Mucosa of descending colon (tissue), 3 donors: ENCODE measurements at places on chromosomes 6 and 20. TPM values are rescaled to one million over a fixed set of nuclear protein-coding genes. Genes with fewer than 3 reads are reported as not detected.

DNA sequence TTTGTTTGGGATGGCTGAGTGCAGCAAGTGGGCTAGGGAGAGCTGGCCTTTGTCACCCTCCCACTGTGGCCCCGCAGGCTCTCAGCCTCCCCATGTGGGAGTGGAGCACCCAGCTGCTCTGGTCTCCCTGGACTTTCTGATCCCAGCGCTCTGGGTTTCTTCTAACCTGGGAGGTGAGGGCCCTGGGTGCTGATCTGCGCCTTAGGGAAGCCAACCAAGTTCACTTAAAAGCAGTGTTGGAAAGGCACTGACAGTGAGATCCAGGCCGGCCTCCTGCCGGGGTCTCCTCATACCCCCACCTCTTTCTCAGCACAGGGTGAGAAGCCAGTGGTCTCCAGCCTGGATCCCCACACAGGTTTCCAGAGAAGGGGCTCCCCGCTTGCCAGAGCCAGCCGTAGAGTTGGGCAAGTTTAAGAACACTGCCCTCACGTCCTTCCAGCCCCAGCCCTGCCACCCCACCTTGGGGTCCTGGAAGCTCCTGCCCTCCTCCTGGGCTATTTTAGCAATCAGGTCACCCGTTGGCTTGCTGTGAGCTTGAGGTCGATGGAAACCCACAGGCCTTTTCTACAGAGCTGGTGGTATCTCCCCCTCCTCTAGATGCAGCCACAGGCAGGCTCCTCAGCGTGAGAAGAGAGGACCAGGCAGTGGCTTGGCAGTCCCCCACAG lies 9.6 kb downstream of the C20orf203 start:
- no peak for DNase-seq

- peak; percentile 17 for DNase-seq
Observed at GRCh38 chr6:131103901-131104300, 31.4 kb upstream of the AKAP7 start.

GRCh38 chr20:3160418-3160817 lies 753 bp upstream of the FASTKD5 start:
- DNase-seq: no peak

DNA sequence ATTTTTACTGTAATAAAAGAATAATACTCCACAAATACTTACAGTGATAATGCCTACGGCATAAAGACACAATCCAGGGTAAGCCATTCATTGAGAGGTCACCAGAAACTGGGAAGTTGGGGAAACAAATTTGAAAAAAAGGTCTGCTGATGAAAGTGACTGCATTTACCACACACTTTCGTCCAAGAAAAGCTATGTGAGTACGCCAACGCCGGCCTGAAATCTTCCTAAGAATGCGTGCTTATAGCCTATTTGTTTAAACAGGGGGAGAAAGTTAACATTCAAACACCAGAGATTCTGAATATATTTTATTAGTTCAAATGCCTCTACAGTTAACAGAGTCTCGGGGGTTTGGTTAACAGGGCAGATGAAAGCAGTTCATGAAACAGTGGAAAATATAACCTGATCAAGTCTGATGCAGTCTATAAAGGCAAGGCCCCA lies 657 bp upstream of the LTV1 start:
- no peak for DNase-seq

DNA sequence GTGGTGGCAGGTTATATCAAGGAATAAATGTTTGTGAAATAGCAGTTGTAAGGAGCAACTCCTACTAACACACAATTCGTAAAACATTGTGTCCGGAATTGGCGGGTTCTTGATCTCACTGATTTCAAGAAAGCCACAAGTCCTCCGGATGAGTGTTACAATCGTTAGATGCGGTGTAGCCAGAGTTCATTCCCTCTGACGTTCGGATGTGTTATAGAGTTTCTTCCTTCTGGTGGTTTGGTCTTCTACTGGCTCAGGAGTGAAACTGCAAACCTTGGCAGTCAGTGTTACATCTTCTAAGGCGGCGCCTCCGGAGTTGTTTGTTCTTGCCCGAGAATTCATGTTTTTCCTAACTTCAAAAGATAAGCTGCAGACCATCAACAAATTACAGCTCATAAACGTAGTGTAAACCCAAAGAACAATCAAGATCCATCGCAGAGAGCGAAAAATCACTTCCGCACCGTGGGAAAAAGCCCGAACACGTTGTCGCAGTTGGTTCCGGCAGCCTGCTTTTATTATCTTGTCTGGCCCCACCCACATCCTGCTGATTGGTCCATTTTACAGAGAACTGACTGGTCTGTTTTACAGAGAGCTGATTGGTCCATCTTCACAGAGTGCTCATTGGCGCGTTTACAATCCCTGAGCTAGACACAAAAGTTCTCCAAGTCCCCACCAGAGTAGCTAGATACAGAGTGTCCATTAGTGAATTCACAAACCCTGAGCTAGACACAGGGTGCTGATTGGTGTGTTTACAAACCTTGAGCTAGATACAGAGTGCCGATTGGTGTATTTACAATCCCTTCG lies 58.2 kb downstream of the TRIM27 start:
- peak; percentile 40 for DNase-seq

DNA sequence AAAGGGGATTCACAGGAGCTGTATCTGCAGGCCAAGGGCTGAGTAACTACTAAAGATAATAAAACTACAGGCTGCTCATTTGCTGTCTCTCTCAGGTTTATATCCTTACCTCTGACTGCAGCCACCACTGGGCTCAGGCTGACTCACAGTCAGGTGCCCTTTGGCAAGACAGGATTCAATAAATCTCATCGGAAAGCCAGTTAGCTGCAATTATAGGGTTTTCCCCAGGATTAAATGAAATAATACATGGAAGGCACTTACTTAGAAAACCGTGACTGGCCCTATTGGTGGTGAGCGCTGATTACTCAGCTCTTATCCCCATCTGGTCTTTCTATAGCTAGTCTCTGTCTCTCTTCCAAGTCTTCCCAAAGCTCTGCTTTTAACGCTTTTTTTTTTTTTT lies 26.4 kb downstream of the RMND1 start:
- DNase-seq: no peak

DNA sequence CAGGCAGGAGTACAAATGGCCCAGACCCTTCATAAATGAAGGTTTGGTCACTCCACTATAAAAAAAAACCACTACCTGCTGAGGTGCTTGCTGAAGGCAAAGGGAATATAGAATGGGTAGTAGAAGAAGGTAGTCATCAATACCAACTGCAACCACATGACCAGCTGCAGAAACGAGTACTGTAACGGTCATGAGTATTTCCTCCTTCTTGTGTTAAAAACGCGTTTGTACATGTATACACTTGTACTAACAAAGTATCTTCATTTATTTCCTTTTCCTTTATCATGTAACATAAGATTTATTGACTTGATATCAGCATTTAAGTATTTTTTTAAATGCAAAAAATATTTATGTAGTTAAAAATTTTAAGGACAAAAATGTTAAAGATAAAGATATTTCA lies 238.6 kb downstream of the TFAP2B start:
- no peak for DNase-seq

GRCh38 chr6:117557951-117558350 lies 44.4 kb downstream of the GOPC start:
- DNase-seq: no peak

Gene CD93
- total RNA-seq: 24.2 TPM

Gene HLA-DMA
- total RNA-seq: 27.7 TPM

Gene LY6G6F
- total RNA-seq: not detected

Gene AFG1L
- 10.6 TPM for total RNA-seq

Gene OR2H1
- total RNA-seq: not detected
